ENCODE measurements at places on chromosomes 2 and 18.

DNA sequence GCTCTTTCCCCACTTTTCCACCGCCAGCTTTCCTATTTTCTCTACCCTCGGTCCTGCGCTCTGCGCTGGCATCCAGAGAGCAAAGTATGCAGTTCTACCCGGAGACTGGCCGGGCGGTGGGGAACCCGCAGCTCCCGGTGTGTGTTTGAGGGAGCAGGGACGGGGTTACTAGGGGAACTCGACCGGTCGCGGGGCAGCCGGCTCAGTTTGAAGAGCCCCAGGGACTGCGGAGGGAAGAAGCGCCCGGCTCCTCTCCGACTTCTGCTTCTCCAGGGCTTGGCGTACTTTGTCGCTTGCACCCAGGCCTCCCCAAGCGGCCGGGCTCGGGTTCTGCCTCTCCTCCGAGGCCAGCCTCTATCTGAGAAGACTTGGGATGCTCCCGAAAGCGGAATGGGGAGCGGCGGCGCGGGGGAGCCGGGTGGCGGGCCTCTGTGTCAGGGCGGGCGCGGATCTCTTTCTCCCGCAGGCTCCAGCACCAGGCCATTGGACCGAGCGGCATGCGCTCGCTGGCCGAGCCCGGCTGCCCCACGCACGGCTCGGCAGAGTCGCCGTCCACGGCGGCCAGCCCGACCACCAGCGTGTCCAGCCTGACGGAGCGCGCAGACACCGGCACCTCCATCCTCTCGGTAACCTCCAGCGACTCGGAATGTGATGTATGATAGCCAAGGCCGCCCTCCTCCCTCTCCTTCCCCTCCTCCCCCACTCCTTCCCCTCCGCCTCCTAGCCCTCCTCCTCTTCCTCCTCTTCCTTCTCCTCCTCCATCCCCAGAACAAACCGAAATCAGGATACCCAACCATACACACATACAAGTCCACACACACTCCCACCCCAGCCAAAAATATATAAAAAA, 2.8 kb downstream of the SIX3 start:
- H3K4me3 ChIP-seq, result peak overlapping the region; percentile 50
- no peak overlapping the region for H3K27ac ChIP-seq
- peaks cover 9% of the 10 kb centered on the region for H3K4me1 ChIP-seq

GRCh38 chr18:62321201-62321600, 3.9 kb upstream of the TNFRSF11A start:
- peaks cover 36% of the 10 kb centered on the region for H3K27me3 ChIP-seq
- no peak overlapping the region for H3K4me3 ChIP-seq
- DNase-seq, result no peak
- H3K36me3 ChIP-seq, result no peaks in the 10 kb centered on the region
- H3K27ac ChIP-seq, result no peak overlapping the region

GRCh38 chr2:27238976-27239375, 21.8 kb downstream of the CAD start:
- H3K4me1 ChIP-seq, result no peaks in the 10 kb centered on the region
- H3K27me3 ChIP-seq, result no peaks in the 10 kb centered on the region
- H3K36me3 ChIP-seq, result peaks cover 62% of the 10 kb centered on the region
- no peak overlapping the region for H3K4me3 ChIP-seq

- no peaks in the 10 kb centered on the region for H3K27me3 ChIP-seq
- H3K4me1 ChIP-seq, result no peaks in the 10 kb centered on the region
These were observed 46.4 kb downstream of the ACYP2 start for GRCh38 chr2:54161660-54162424.

DNA sequence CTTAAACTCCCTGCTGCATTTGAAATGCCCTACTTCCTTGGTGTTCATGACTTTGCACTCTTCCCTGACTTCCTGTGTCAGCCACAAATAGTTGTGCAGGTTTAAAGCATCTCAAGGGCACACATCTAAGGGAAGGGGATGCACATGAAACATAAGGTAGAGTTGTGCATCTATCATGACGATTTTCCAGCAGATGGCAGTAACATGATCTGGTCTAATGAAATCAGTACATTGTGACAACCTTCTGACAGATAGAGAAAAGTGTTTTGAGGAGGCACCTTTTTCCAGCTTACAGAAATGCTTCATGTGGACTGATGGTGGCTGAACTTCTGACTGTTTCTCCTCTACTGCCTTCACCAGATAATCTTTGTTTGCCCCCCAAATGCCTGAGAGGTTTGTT, 238.9 kb downstream of the XIRP2 start:
- H3K4me3 ChIP-seq, result no peak overlapping the region
- no peak overlapping the region for H3K27ac ChIP-seq
- H3K27me3 ChIP-seq, result no peaks in the 10 kb centered on the region
- no peaks in the 10 kb centered on the region for H3K36me3 ChIP-seq
- DNase-seq, result peak; percentile 8
- H3K4me1 ChIP-seq, result no peaks in the 10 kb centered on the region

GRCh38 chr2:3467654-3468053, 51.7 kb downstream of the ADI1 start:
- no peak for DNase-seq
- H3K27ac ChIP-seq, result no peak overlapping the region
- no peaks in the 10 kb centered on the region for H3K27me3 ChIP-seq
- peaks cover 42% of the 10 kb centered on the region for H3K4me1 ChIP-seq
- no peak overlapping the region for H3K4me3 ChIP-seq

DNA sequence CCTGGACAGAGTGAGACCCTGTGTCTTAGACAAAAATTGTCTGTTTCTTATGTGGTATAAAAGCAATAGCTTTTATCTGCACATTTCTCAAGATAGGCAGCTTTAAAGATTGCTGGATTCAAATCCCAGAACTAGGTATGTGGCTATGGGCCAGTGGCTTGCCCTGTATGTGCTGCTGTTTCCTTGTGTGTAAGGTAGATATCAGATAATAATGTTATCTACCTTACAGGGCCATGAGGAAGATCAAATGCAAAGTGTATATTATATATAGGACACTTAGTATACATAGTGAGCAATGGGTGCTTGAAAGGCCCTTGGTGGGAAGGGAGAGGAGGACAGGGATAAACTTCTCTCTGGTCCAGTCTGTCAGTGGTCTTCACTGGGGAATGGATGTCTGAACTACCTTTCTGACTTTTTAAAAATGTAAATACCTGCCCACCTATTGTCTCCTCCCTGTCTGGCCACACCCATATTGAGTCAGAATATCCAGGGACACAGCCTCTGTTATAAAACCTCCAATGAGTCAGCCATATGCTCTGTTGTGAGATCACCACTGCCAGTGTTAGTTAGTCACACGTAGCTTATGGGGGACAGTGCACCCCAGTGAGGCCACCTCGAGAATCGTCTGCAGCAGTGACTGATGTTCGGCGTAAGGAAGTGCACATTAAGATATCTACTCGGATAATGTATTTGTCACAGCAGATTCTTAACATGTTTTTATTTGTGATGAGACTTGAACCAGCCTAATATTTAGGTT, 383.4 kb downstream of the PTPRM start:
- peak; percentile 68 for DNase-seq
- peaks cover 32% of the 10 kb centered on the region for H3K4me1 ChIP-seq
- no peaks in the 10 kb centered on the region for H3K36me3 ChIP-seq
- H3K27me3 ChIP-seq, result no peaks in the 10 kb centered on the region

GRCh38 chr2:64153811-64154210, 9.6 kb upstream of the PELI1 start:
- H3K27me3 ChIP-seq, result no peaks in the 10 kb centered on the region
- H3K27ac ChIP-seq, result no peak overlapping the region
- H3K4me3 ChIP-seq, result no peak overlapping the region

DNA sequence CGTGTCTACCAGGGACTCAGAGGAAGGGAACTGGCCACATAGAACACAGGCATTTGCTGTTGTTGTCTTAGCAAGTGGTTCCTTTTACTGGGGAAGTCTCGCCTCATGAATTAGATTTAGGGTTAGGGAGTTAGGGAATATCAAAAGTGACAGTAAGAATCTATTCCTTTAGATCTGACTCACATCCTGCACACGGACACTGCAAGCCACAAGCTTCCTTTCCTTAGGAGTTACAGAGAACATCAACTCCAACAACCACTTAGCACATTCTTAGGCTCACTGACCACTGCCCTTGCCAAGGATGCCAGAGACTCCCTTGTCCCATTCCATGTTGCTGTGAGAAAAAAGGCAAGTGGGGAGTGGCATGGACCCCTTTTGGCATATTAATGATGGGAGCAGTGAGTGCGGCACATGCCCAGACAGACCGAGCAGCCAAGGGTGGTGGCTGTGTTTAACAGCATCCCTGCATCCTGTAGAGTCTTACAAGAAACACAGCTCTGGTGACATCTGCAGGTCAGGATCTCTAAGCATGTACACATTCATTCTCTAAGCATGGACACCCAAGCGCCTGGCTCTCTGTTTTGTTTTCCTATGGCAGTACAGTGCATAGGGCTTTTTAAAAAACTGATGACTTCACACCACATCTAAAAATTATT, 745.6 kb upstream of the RAB6C start:
- peaks cover 4% of the 10 kb centered on the region for H3K4me1 ChIP-seq
- H3K27me3 ChIP-seq, result no peaks in the 10 kb centered on the region
- H3K36me3 ChIP-seq, result no peaks in the 10 kb centered on the region

- no peaks in the 10 kb centered on the region for H3K4me1 ChIP-seq
- H3K27ac ChIP-seq, result no peak overlapping the region
- H3K4me3 ChIP-seq, result no peak overlapping the region
- DNase-seq, result peak; percentile 6
These were observed 9.0 kb upstream of the SCN9A start for GRCh38 chr2:166384774-166385173.

GRCh38 chr2:163558251-163559021, 177.4 kb downstream of the FIGN start:
- no peaks in the 10 kb centered on the region for H3K27me3 ChIP-seq
- H3K4me3 ChIP-seq, result no peak overlapping the region
- H3K27ac ChIP-seq, result no peak overlapping the region
- DNase-seq, result peak; percentile 16
- no peaks in the 10 kb centered on the region for H3K4me1 ChIP-seq

DNA sequence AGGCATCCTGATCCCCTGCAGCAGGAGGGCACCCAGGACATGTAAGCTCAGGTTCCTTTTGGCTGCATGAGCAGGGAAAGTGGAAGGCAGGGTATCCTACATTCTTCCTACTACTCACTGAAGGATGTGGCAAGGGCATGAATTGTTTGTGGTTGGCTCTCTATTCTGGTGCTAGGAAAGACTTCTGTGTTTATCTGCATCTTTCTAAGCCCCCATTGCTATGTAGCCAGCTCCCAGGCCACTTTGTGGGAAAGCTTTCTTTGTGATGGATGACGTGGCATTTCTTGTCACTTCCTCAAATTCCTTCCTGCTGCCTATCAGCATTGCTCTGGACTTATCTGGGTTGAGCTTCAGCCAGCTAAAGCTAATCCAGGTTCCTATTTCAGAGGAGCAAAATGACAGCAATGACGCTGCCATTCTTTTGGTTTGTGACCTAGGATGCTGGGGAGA, 46.2 kb downstream of the MEIS1 start:
- H3K27me3 ChIP-seq, result no peaks in the 10 kb centered on the region
- peak overlapping the region; percentile 45 for H3K27ac ChIP-seq
- DNase-seq, result peak; percentile 94
- H3K4me3 ChIP-seq, result no peak overlapping the region

- H3K27me3 ChIP-seq, result peaks cover 5% of the 10 kb centered on the region
- H3K36me3 ChIP-seq, result no peaks in the 10 kb centered on the region
- no peaks in the 10 kb centered on the region for H3K4me1 ChIP-seq
- peak; percentile 34 for DNase-seq
- H3K4me3 ChIP-seq, result no peak overlapping the region
These were observed 29.5 kb downstream of the RASGRP3 start for GRCh38 chr2:33505966-33506365.

- H3K36me3 ChIP-seq, result no peaks in the 10 kb centered on the region
- H3K4me3 ChIP-seq, result no peak overlapping the region
- H3K27ac ChIP-seq, result no peak overlapping the region
- no peak for DNase-seq
- H3K4me1 ChIP-seq, result peaks cover 2% of the 10 kb centered on the region
These were observed 91.1 kb downstream of the AFF3 start for GRCh38 chr2:100051253-100051652.

- no peaks in the 10 kb centered on the region for H3K36me3 ChIP-seq
- DNase-seq, result peak; percentile 44
These were observed 158.6 kb downstream of the PIK3C3 start for GRCh38 chr18:42113529-42114191.

DNA sequence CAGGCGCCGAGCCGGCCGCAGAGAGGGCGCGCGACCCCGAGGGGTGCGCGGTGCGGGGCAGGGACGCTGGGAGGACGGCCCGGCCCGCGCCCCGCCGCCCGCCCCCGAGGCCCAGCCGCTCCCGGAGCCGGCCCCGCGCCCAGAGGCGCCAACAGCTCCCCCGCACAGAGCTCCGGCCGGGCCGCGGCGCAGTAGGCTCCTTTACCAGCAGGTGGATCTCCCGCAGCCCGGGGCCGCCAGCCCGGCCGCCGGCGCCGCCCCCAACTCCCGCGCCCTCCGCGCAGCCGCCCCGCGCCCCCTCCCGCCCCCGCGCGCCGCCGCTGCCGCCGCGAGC, 258 bp downstream of the MGAT4A start:
- H3K36me3 ChIP-seq, result no peaks in the 10 kb centered on the region
- H3K4me1 ChIP-seq, result peaks cover 5% of the 10 kb centered on the region
- H3K27me3 ChIP-seq, result peaks cover 43% of the 10 kb centered on the region
- H3K27ac ChIP-seq, result no peak overlapping the region
- no peak for DNase-seq

DNA sequence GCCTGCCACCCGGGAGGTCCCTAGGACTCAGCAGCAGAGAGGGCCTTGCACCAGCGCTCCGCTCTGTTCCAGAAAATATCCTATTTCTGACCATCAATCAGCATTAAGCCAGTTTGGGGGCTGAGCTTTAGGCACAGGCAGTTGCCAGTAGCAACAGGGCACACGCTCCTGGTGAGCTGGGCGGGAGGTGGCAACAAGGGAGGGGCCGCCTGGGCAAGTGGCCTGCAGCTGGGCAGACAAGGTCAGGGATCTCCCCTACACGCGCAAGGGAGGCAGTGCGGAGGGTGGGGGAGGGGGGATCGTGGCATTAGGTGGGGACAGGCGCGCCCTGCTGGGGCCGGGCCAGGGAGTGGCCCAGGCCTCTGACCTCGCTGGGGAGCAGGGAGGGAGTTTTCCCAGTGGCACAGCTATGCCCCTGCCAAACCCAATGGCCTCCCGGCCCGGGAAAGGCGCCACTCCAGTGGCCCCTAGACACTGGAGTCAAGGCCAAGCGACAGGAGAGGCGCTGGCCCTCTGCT, 302.8 kb downstream of the NCKAP5 start:
- H3K4me1 ChIP-seq, result peaks cover 7% of the 10 kb centered on the region
- H3K27ac ChIP-seq, result no peak overlapping the region
- no peak overlapping the region for H3K4me3 ChIP-seq
- no peaks in the 10 kb centered on the region for H3K36me3 ChIP-seq

- H3K27ac ChIP-seq, result peak overlapping the region; percentile 86
- DNase-seq, result no peak
- peaks cover 27% of the 10 kb centered on the region for H3K4me1 ChIP-seq
- H3K36me3 ChIP-seq, result no peaks in the 10 kb centered on the region
These were observed 4.6 kb upstream of the RNF181 start for GRCh38 chr2:85590950-85591349.

- peaks cover 12% of the 10 kb centered on the region for H3K4me1 ChIP-seq
- peak; percentile 88 for DNase-seq
- no peaks in the 10 kb centered on the region for H3K36me3 ChIP-seq
- no peak overlapping the region for H3K4me3 ChIP-seq
- peak overlapping the region; percentile 60 for H3K27ac ChIP-seq
These were observed 742.6 kb upstream of the HS6ST1 start for GRCh38 chr2:129061069-129061768.

All from astrocyte (in vitro differentiated cells and primary cell).